ENCODE measurements at places on chromosomes 5 and 9.

DNA sequence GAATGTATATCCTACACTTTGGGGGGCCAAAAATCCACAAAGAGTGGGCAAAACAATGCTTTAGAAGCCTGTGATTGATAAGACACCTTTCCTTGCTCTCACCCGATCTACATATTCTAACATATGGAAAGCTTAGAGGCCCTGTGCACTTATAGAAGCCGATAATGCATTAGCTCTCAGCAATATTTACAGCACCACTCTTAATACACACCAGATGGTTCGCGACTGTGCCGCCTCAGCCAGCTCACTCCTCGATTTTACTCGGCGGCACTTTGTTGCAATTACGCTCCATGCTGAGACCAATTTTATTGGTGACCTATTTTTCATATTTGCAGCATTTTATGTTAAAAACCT lies 18.8 kb downstream of the NR2F1 start:
- DNase-seq: no peak

DNA sequence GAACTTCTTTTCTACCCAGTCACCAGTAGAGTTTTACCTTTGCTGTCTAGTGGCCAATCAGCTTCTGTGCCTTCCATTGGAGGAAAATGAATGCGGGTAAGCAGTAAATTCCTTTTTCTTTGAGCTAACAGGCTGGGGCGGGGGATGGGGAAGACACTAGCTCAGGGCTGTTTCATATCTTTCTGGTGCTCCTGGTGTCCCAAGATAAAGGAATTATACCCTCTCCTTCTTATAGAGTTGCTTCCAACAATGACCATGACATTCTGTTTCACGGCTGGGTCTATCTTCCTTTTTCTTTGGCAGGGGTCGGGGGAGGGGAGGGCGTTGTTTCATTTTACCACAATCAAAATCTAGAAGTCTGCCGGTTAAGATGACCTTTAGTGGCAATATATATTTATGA lies 51.2 kb upstream of the RPS23 start:
- peak; percentile 16 for DNase-seq

GRCh38 chr5:61827445-61827975 lies 478.5 kb upstream of the KIF2A start:
- DNase-seq: no peak

- no peak for DNase-seq
These were observed 138.0 kb upstream of the NFIB start for GRCh38 chr9:14451949-14452348.

GRCh38 chr9:109652971-109653370 lies 127.0 kb upstream of the PALM2AKAP2 start:
- no peak for DNase-seq

DNA sequence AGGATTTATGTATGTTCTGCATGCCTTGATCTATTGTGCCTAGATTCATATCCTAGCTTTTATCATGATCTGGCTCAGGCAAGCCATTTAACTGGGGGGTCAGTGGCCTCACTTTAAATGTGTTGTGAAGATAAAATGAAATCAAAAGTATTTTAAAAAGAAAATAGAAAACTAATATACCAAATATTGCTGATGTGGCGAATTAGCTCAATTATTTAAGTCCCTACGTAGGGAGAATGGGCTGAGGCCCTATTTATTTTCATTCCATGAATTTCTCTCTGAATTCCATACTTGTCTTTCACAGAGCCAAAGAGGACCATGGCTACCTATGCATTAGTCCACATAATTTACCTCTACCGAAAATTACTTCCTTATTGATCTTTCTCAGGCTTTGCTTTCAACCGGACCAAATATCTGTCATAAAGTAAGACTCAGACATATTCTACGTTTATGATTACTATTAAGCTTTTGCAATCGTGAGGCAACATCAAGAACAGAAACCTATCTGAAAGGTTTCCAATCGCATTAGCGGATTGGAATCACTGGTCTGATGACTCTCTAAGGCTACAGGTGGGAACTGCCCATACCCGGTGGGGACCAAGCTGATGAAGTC lies 1.7 kb downstream of the MBLAC2 start:
- DNase-seq: peak; percentile 2

GRCh38 chr5:56733580-56733979 lies 81.8 kb upstream of the MAP3K1 start:
- DNase-seq: no peak
